Activated T-helper 1 cell treated with anti-CD3 and anti-CD28 coated beads, Interleukin-12 subunit alpha, Interleukin-12 subunit beta, Interleukin-2, Interleukin-4 antibody, amounts not matched to agents 30 ng/mL and 10 ng/mL and 1 ng/mL, durations not matched to agents 14 hours and 24 hours and 36 hours (primary cell): ENCODE measurements at places on chromosomes 3 and 15. TPM values are rescaled to one million over a fixed set of nuclear protein-coding genes. Genes with fewer than 3 reads are reported as not detected.

The CHL1 gene
- not detected in 2 replicates for total RNA-seq

The P2RY1 gene
- total RNA-seq = 0.36 and 0.49 TPM in 2 replicates

The TNNC1 gene
- 0.32 and 0.67 TPM in 2 replicates for total RNA-seq

The MST1 gene
- total RNA-seq = 6.5 and 8.2 TPM in 2 replicates

The GOLGA6B gene
- total RNA-seq = not detected in 2 replicates

The CCNB2 gene
- 36.6 and 38.2 TPM in 2 replicates for total RNA-seq

The MUSTN1 gene
- total RNA-seq = 1.7 TPM in 1 of 2 replicates, not detected in the other

The HES1 gene
- total RNA-seq = 2.5 and 2.6 TPM in 2 replicates

The HIGD2B gene
- total RNA-seq = 0.29 TPM in 1 of 2 replicates, not detected in the other

The OR5K2 gene
- total RNA-seq = not detected in 2 replicates

The POU1F1 gene
- total RNA-seq = not detected in 2 replicates

The SLC38A3 gene
- not detected in 2 replicates for total RNA-seq

The PPIB gene
- 383 and 388 TPM in 2 replicates for total RNA-seq

The IGSF11 gene
- 0.18 TPM in 1 of 2 replicates, not detected in the other for total RNA-seq

The CHRM5 gene
- not detected in 2 replicates for total RNA-seq

The ISL2 gene
- total RNA-seq = 1.3 TPM in 2 replicates

The TGM5 gene
- not detected in 2 replicates for total RNA-seq

The RBP2 gene
- not detected in 2 replicates for total RNA-seq

The SPESP1 gene
- 1.2 and 2.4 TPM in 2 replicates for total RNA-seq

The AHSG gene
- total RNA-seq = 0.16 TPM in 1 of 2 replicates, not detected in the other

The FGF12 gene
- total RNA-seq = not detected in 2 replicates

The GOLGA8R gene
- total RNA-seq = 1.9 and 2.8 TPM in 2 replicates

The ST3GAL6 gene
- total RNA-seq = 0.44 and 0.83 TPM in 2 replicates

The CCR8 gene
- 7.1 and 8.9 TPM in 2 replicates for total RNA-seq

The DLL4 gene
- 0.29 and 0.36 TPM in 2 replicates for total RNA-seq

The HRH1 gene
- total RNA-seq = 0.15 and 0.21 TPM in 2 replicates

The COL6A5 gene
- 0.02 and 0.16 TPM in 2 replicates for total RNA-seq

The PROS1 gene
- 1.0 and 1.2 TPM in 2 replicates for total RNA-seq

The DCLK3 gene
- total RNA-seq = not detected in 2 replicates

The ALS2CL gene
- 0.10 and 0.22 TPM in 2 replicates for total RNA-seq

The FRMD4B gene
- 83.3 and 83.6 TPM in 2 replicates for total RNA-seq

The CYP8B1 gene
- total RNA-seq = not detected in 2 replicates

The TADA3 gene
- total RNA-seq = 63.4 and 63.6 TPM in 2 replicates

The SYNPR gene
- total RNA-seq = not detected in 2 replicates

The EPHB1 gene
- total RNA-seq = 5.0 and 5.2 TPM in 2 replicates

The VGLL3 gene
- not detected in 2 replicates for total RNA-seq

The OR5H14 gene
- not detected in 2 replicates for total RNA-seq

The CPLX3 gene
- total RNA-seq = 0.17 and 0.29 TPM in 2 replicates

The PLA2G4D gene
- total RNA-seq = not detected in 2 replicates

The TEX9 gene
- 0.67 and 0.78 TPM in 2 replicates for total RNA-seq

The GNB4 gene
- 13.9 and 15.4 TPM in 2 replicates for total RNA-seq

The WDR93 gene
- total RNA-seq = not detected in 2 replicates

The DAPK2 gene
- 8.6 and 8.7 TPM in 2 replicates for total RNA-seq

The GOLGA6A gene
- not detected in 2 replicates for total RNA-seq

The COX5A gene
- total RNA-seq = 273 and 290 TPM in 2 replicates

The NR1D2 gene
- 3.0 and 4.8 TPM in 2 replicates for total RNA-seq

The DOCK3 gene
- 1.5 and 1.6 TPM in 2 replicates for total RNA-seq

The MINDY4B gene
- not detected in 2 replicates for total RNA-seq

The RARRES1 gene
- not detected in 2 replicates for total RNA-seq

The KIF9 gene
- total RNA-seq = 3.3 and 3.4 TPM in 2 replicates
